GM20000 (cell line): ENCODE measurements at places on chromosomes 3 and 15.
A peak's percentile ranks its signal among the peaks of the same experiment; 100 is the strongest.

DNA sequence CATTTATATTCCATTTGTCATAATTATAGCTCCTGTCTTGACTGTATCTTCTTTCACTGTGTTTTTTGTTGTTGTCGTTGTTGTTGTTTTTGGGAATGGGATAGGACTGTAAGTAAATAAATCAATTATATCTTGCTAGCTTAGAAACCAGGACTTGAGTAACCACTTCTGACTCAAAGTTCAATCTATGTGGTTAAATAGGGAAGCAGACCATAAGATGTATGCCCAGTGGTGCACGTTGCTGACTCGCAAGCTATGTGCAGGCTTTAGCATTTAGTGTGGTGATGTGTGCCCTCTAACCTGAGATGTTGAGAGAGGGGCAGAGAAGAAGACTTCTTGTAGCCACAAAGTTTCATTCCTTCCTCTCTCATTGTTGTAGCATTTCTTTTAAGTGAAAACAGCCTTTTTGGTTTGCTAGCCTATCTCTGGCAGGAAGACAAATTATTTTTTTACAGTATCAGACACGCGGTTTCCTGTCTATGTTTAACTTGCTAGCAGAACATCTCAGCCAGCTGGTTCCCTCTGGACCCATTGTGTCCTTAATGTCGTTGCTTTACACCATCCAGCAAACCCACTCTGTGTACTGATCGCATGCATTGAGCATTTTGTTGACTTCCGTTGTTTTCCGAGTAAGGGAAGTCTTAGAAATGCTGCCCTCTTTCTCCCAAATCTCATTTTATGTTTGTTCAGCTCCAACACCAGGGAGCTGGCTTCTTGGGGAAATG, 52.1 kb downstream of the TGFBR2 start:
- DNase-seq: peak; percentile 22

- no peak for DNase-seq
Measured at GRCh38 chr3:58623961-58624360, 42.6 kb downstream of the FAM3D start.

GRCh38 chr3:35598804-35599203, 40.5 kb upstream of the ARPP21 start:
- no peak for DNase-seq

DNA sequence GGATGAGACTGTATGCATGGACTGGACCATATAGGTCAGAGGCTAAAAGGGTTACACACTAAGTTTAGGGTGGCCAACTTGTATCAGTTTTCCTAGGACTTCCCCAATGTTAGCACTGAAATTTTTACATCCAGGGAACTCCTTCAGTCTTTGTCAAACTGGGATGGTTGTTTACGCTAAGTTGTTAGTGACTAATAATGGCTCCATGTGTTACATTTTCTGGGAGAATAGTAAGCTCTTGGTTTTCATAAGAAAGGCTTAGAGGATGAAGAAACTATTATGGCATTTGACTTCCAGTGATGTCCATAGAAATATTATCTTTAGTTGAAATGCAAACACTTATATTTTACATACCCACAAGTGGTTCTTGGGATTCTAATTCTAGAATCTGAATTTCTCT, 57.9 kb upstream of the ST3GAL6 start:
- no peak for DNase-seq

GRCh38 chr3:129245141-129245540, 4.3 kb upstream of the COPG1 start:
- no peak for DNase-seq

DNA sequence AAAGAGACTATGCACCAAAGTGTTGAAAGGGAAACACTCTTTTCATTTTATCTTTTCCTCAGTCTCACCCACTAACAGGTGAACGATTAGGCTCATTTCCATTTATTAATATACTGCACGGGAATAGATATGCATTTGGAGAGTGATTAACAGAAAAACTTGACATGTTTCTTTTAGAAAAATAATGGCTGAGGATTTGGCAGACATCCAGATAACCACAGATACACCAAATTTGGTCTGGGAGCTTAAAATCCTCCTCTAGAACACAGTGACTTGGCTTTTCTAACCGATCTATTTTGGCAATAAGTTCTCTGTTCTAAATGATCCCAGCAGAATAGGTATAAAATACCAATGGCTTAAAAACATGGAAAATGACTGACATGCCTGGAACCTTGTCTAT, 459.3 kb upstream of the SGO1 start:
- DNase-seq: no peak

- DNase-seq: no peak
Measured at GRCh38 chr3:163572856-163573255, 1505.4 kb downstream of the SI start.

DNA sequence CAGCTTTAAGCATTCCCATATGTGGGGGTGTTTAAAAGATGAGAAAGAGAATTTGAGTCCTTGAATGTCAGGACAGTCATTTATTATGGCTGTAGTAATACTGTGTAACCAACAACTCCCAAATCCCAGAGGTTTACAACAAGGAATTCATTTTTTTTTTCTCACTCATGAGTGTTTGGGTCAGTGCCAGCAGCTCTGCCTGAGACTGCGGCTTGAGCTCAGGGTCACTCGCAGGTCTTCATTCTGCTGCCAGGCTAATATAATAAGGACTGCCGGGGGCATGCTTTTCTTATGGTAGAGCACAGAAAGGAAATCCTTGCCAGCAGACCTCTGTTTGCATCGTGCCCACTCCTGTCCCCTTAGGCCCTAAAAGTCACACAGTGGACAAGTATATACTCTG, 277.9 kb upstream of the LMCD1 start:
- no peak for DNase-seq

- DNase-seq: no peak
Measured at GRCh38 chr3:197521277-197522182, 34.2 kb downstream of the BDH1 start.

DNA sequence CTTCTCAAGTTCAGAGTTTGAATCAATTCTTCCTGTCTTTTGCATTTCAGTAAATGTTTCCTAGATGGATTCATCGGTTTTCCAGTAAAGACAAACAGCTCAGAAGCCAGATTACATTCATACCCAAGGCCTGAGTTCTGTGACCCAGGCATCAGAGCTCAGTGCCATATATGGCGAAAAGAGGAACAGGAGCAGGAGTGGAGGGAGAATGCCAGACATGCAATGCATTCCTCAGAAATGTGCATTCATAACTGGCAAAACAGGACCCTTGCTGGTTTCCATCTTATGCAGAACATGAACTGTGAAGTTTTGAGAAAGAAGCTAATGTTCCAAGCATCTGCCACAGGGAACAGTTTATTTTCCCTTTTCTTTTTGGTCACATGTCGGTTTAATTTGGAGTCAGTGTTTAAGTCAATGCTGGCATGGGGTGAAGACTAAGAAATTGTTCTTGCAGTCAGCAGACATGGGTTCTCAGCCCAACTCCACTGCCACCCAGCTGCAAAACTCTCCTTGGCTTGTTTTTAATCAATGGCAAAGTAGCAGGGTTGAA, 116.5 kb downstream of the LPP start:
- DNase-seq: no peak

- no peak for DNase-seq
Measured at GRCh38 chr3:122660297-122660974, 20.2 kb upstream of the PARP14 start.
